Stimulated activated CD4-positive, alpha-beta T cell treated with anti-CD3 and anti-CD28 coated beads, Interleukin-15, amount 100 ng/mL, for 24 hours (primary cell): ENCODE measurements at places on chromosomes 3 and 15.
A peak's percentile ranks its signal among the peaks of the same experiment; 100 is the strongest.

DNA sequence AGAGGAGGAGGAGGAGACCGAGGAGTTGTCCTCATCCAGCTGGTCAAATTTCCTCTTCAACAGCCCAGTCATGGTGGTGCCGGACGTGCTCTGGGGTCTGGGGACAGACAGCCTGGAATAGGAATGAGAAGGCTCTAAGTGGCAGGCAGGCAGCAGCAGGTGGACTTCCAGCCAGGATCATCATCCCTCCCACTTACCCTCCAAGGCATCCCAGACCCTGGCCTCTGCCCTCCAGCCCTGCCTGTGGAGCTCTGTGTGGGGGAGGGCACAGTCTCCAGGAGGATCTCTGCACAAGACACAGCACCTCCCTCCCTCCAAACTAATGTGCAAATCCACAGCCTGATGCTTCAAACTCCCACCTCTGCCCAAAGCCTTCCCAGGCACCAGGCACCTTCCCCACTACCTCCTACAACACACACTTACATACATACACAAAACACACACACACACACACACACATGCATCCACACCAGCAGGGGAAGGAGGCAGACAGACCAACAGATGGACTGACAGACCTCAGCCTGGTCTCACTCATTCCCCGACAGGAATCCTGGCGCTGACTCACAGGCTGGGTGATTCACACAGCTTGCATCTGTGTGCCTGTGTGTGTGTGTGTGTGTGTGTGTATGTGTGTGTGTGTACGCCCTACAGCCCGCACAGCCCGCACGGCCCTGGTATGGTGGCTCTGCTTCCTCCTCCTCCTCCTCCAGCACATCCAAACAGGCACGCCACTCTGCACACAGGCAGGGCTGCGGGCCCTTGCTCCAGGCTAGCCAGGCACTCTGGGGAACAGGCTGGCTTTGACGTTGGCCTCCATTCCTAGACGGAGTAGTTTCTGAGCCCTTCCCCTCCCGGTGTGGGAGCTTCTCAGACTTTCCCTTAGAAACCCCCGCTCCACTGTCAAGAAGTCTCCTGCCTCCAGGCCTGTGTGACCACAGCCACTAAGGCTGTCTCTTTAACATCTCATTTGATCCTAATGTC is 6.5 kb downstream of the CSRNP1 start:
- DNase-seq = peak; percentile 88

DNA sequence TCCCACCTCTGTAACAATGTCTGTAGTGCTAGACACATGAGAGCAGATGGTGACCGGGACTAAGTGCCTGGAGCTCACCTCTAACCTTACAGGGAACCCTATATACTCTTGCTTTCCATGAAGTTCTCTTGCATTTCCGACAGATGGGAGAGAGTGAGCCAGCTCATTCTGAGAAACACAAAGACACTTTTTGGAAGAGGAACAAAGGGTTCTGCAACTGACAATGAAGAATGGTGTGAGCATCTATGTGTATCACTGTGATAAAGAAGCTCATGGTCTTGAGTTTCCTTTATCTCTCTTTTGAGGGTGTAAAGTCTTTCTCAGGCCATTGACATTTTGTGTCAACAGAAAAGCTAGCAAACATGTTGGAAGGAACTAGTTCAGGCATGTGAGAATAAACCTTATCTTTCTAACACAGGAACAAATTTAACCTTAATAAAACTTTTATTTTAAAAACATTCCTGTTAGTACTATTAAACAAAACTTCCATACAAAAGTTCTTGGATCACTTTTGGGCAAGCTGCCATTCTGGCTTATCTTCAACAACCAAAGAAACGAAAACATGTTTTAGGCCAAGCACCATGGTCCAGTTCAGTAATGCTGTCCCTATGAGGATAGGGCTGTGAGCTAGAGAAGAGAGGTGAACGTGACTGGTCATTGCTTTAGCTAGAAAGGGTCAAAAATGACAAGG is 142.7 kb downstream of the THRB start:
- DNase-seq = no peak

DNA sequence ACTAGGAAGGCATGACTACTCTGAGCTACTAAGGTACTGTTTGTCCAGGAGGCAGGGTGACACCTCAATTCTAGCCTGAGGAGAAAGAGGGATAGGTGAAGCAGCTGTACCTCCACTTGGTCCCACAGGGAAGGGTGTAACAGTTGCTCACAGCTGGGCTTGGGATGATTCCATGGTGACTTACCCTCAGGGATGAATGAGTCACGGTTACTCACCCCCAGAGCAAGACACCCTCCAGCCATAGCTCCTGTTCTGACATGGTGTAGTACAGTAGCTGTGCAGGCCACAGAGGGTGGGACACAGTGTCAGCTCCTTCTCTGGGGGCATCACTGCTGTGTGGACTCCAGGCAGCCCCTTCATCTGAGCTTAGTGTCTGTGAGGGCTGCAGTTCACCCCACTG is 868.6 kb upstream of the SEMA6D start:
- no peak for DNase-seq

GRCh38 chr3:45644063-45644790 is 45.0 kb upstream of the SACM1L start:
- no peak for DNase-seq

DNA sequence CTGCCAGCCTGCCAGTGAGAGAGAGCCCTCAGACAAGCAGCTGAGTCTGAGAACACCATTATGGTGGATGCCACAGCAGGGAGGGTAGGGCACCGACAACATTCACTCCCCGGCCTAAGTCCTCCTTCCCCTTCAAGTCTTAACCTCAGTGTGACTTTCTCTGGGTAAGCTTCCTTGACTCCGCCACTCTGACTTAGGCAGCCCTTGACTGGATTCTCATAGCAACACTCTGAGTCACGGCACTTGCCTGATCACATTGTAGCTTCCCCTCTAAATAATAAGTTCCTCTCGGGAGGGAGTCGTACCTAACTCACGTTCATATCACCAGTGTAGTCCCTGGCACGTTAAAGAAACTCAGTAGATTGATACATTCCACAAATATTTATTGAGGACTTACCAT is 180.5 kb downstream of the FOXB1 start:
- no peak for DNase-seq

DNA sequence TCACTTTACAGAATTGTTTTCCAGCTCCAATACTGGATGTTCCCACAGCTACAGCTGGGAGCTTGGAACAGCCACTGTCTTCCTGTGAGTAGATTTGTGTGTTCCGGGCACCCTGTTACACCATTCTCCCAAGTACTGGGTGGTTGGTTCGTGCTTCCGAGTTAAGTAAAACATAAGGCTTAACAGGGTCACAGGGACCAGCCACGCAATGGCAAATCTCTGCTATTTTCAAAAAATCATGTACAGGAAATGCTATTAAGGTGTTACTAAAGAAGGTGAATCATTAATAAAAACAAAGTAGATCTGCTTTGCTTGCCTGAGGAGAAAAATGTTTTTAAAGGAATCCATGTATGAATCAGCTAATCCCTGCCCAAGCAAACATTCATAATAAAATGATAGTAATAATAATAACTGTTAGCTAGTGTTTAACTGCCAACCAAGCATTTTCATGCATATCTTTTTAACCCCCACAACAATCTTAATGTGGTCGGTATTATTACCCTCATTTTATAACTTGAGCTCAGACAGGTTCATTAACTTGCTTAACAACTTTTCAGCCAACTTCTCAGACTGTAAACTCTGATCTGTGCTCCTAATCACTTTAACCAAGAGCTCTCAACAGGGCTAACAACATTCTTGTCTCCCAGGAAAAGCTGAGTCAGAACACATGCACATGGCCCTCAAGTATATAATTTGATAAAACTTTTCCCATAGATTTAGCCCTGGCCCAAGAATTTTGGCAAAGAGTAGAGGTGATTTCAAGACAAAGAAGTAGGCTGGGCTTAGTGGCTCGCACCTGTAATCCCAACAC is 2.7 kb upstream of the C2CD4A start:
- no peak for DNase-seq

GRCh38 chr3:38564631-38565338 is 68.6 kb downstream of the EXOG start:
- no peak for DNase-seq
